Adipose tissue (tissue), 3 donors: ENCODE measurements at places on chromosomes 13 and 19. TPM values are rescaled to one million over a fixed set of nuclear protein-coding genes. Genes with fewer than 3 reads are reported as not detected.

Gene ZNF285
- polyA plus RNA-seq: 1.4 TPM

Gene CXCL17
- 2.1 TPM for polyA plus RNA-seq

Gene LIPE
- 2,261 TPM for polyA plus RNA-seq

Gene VSTM2B
- not detected for polyA plus RNA-seq

Gene ONECUT3
- polyA plus RNA-seq: not detected

Gene DOHH
- 11.6 TPM for polyA plus RNA-seq

Gene BEST2
- polyA plus RNA-seq: 0.07 TPM

Gene SIAH3
- not detected for polyA plus RNA-seq

Gene SEMA6B
- 34.5 TPM for polyA plus RNA-seq

Gene IGFL1
- polyA plus RNA-seq: not detected

Gene IRF3
- polyA plus RNA-seq: 45.8 TPM

Gene SOHLH2
- 0.07 TPM for polyA plus RNA-seq

Gene CYP4F8
- not detected for polyA plus RNA-seq

Gene ZNF112
- polyA plus RNA-seq: 1.5 TPM

Gene LILRA1
- polyA plus RNA-seq: 2.1 TPM

Gene ETV2
- polyA plus RNA-seq: 1.7 TPM

Gene SAMD1
- polyA plus RNA-seq: 24.4 TPM

Gene NPAS1
- 1.6 TPM for polyA plus RNA-seq

Gene LGALS4
- 9.2 TPM for polyA plus RNA-seq

Gene ZNF43
- 4.0 TPM for polyA plus RNA-seq

Gene GSX1
- not detected for polyA plus RNA-seq

Gene CLC
- 2.6 TPM for polyA plus RNA-seq

Gene CEACAM20
- not detected for polyA plus RNA-seq

Gene DCT
- 0.24 TPM for polyA plus RNA-seq

Gene FCER2
- polyA plus RNA-seq: 0.38 TPM

Gene SPIB
- polyA plus RNA-seq: 1.4 TPM

Gene ZNF723
- polyA plus RNA-seq: not detected

Gene EIF3K
- polyA plus RNA-seq: 231 TPM

Gene DMKN
- polyA plus RNA-seq: 15.3 TPM

Gene ZNF534
- not detected for polyA plus RNA-seq

Gene CYP2A6
- polyA plus RNA-seq: 0.42 TPM

Gene KIR3DL2
- polyA plus RNA-seq: 0.06 TPM

Gene RAB3A
- polyA plus RNA-seq: 5.2 TPM

Gene CACNG8
- 0.04 TPM for polyA plus RNA-seq

Gene DCLK1
- 113 TPM for polyA plus RNA-seq

Gene DAND5
- 0.11 TPM for polyA plus RNA-seq

Gene DAZAP1
- polyA plus RNA-seq: 79.9 TPM

Gene ZNF345
- 1.9 TPM for polyA plus RNA-seq

Gene CATSPERD
- polyA plus RNA-seq: not detected

Gene APOC4
- not detected for polyA plus RNA-seq

Gene DENND1C
- polyA plus RNA-seq: 2.1 TPM

Gene FFAR3
- 0.46 TPM for polyA plus RNA-seq
